ENCODE measurements at places on chromosomes 6 and 20.

DNA sequence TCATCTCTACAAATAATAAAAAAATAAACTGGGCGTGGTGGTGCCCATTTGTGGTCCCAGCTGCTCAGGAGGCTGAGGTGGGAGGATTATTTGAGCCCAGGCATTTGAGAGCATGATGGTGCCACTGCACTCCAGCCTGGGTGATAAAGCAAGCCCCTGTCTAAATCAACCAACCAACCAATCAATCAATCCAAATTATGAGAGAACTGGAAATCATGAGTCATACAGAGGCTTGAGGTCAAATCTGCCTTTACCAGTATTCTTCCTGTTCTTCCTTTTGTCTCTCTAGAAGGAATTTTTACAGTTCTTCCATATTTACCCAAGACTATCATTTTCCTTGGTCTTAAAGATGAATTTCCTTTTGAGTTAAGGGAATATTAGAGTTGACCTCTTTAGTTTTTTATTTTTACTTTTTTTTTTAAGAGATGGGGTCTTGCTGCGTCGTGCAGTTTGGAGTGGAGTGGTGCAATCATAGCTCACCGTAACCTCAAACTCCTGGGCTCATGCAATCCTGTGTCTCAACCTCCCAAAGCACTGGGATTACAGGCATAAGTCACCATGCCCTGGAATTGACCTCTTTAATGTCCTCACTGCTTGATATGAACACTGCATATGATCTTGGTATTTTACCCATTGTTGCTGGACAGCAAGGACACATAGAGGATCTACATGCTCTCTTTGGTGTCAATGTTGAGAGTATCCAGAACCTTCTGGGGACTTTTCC, 44.1 kb upstream of the TXNDC5 start:
- no peak for DNase-seq

GRCh38 chr6:166598441-166599138, 12.1 kb upstream of the RAMACL start:
- peak; percentile 44 for DNase-seq

DNA sequence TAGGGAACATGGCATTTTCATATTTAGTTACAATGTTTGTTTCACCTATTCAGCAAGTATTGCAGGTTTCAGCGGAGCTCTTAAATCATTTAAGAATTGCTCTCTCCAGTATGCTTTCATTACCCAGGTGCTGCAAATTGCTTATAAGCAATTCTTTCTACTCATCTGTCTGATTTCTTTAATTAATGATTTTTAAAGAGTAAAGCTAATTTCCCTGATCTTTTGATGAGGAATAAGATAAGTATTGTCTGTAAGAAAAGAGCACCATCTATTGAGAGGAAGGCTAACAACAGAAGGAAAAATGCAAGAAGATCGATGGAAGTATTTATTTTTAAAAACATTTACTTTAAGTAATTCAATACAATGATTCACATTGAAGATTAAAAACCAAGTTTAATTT, 2.0 kb downstream of the OPRM1 start:
- peak; percentile 0 for DNase-seq

DNA sequence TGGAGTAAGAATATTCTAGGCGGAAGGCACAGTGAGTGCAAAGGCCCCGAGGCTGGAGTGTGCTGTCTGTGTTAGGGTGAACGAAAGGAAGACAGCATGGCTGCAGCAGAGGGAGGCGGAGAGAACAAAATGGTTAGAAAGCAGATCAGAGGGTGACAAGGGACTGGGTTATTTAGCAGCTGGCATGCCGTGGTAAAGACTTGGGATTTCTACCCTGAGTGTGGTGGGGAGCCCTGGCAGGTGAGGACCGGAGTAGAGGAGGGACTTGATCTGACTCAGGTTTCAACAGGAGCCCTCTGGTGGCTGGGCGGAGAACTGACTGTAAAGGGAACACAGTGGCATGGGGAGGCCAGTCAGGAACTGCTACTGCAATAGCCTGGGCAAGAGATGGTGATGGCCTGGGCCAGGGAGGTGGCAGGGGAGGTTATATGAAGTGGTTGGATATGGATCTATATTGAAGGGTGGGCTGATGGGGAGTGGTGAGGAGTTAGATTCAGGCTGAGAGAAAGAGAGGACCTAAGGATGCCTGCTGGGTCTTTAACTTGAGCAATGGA, 38.0 kb downstream of the PIM1 start:
- DNase-seq, result peak; percentile 55

GRCh38 chr20:62748311-62748710, 39.7 kb downstream of the NTSR1 start:
- DNase-seq, result no peak

DNA sequence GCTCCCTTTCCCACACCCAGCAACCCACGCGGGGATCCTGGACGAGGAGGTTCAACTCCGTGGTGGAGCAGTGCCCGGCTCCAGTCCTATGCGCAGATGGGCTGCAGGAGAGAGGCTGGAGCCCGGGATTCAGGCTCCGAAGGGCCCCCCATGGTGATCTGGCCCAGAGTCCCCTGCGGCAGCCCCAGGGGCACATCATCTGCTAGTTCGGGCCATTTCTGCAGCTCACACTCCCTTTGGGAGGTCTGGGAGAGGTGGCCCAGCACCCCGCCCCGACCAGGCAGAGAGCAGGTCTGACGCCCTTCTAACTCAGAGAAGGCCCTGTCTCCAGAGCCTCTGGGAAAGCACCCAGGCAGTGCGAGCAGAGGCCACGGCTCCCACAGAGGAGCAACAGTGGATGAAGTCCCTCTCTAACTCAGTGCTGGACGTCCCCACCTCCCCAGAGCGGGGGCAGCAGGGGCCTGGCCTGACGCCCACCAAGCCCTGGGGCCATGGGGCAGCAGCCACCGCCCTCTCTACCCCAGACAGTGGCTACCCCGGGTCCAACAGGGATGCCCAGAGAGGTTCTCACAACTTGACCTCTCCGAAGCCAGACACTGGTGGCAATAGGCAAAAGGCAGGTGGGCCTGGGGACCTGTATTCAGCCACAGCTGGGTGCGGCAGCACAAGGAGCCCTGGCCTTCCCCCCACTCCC, 3.3 kb downstream of the KCNQ2 start:
- no peak for DNase-seq

- DNase-seq, result no peak
These were observed 51.9 kb downstream of the SNAI1 start for GRCh38 chr20:50034567-50035180.

DNA sequence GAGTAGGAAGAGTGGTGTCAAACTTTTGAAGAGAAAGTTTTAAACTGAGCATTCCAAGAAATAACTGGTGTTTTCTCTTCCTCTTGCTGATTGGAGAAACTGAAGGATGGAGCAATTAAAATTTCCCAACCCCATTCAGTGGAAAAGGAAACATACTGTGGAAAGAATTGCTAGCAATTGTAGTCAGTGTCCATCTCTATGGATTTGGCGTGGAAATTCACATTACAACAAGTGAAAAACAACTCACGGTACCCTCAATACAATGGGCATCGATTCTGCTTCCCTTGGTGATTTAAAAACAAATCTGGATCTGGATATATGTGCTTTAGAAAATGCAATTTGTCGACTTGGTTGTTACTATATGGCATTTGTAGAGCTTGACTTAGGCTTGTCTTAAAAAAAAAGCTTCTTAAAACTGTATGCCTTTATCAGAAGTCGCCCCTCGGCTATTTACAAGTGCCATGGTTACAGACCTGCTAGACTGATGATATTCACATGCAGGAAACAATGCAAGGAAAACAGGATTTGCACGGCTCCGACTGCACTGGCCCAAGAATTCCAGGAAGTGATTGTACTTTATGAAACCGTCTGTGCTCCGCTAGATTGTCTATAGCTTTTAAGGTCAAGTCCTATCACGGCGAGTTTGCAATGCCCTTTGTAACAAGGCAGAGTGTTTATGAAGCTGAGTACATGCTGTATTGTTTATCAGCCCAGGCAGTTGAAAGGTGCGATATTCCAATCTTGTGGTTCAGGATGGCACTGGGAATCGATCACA, 131.7 kb upstream of the PHACTR1 start:
- no peak for DNase-seq

GRCh38 chr6:151299011-151299410, 59.2 kb downstream of the AKAP12 start:
- no peak for DNase-seq

DNA sequence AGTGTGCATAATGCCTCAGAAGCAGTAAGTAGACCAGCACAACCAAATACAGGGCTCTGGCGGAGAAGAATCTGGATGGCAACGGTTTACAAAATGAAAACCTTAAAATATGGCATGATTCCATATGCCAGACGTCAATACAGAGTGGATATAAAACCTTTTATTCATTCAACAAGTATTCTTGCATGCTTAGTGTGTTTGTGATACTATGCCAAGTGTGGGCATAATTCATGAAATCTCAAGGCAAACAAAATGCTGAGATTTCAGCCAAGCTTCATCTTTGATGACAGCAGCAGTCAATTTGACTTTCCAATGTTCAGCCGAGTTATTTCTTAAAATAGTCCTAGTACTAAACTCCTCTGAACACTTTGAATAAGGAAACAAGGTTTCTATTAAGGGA, 119.4 kb downstream of the CD24 start:
- DNase-seq, result no peak

- DNase-seq, result no peak
These were observed 202.5 kb downstream of the ISM1 start for GRCh38 chr20:13423472-13424173.

- DNase-seq, result no peak
These were observed 9.5 kb downstream of the SENP6 start for GRCh38 chr6:75611011-75611701.

GRCh38 chr20:57126481-57127092, 139.9 kb downstream of the BMP7 start:
- DNase-seq, result no peak

DNA sequence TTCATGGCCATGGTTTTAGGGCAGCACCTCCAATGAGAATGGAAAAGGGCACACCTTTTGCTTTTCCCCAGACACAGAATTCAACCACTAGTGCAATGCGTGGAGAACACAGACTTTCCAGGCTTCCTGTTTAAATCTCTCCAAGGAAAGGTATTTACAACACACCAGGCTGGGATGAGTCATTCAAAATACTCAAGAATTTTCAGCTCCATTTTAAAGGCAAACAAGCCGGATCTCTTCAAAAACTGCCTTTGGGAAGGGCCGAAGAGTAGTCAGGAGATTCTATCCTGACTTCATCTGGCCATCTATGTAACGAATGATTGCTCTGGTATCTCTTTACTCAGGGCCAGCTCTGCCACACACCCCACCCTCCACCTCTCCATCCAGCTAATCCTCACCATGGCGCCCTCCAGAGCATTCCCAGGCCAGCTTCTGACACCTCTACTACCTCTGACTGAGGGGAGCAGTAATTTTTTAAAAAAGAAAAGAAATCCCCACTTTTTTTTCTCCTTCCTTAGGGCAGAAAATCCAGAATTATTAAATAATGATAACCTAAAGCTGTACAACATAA, 254.6 kb downstream of the LY86 start:
- no peak for DNase-seq

GRCh38 chr6:72580281-72580940, 41.5 kb upstream of the KCNQ5 start:
- peak; percentile 1 for DNase-seq

- DNase-seq, result no peak
These were observed 422.9 kb upstream of the CHD6 start for GRCh38 chr20:42041000-42041565.

All from hippocampal formation (tissue), 2 donors.